ENCODE measurements at places on chromosomes 1 and 21.

DNA sequence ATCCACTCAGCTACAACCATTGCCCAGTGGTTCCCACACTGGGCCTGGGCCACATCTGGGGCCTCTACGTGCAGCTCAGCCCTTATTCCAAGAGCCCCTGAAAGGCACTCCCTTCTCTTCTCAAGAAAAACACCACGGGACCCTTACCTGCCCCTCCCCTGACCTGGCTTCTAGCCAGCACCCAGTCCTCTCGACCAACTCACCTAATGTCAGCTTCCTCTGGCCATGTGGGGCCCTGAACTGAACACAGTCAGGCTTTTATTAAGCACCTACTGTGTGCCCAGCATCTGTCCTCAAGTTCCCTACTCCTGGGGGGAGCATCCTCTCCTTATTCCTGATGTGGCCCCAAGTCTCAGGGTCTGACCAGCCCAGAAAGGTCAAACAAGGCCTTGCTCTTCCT is 208.4 kb downstream of the MATN1 start:
- no peak for DNase-seq

DNA sequence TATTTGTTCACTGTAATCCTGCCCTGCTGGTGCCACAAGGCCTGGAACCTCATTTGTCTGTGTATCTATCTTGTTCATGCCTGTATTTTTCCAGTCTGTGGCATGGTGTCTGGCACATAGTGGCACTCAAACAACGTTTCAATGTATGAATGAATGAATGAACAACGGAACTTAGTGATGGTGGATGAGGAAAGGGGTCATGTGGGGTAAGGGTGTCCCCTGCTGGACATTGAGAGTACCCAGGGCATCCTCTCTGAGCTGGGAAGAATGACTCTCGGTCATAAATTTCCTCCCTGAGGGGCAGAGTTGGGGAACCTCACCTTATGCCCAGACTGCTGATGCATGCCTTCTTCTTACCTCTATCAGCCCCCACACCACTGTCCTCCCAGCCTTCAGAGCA is 18.9 kb upstream of the ZNF683 start:
- peak; percentile 6 for DNase-seq

DNA sequence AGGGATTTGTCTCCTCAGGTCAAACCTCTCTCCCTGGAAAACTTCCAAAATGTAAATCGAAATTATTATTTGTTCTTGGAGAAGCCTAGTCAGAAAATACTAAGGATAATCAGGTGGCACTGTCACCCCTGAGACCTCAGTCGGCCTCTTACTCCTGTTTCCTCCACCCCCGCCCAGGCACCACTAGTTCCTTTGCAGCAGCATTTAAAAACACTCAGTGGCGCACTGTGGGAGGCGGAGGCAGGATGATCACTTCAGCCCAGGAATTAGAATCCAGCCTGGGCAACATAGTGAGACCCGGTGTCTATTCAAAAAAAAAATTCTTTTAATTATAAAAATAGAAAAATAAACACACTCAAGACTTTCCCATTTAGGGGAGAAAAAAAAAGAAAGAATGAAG is 18.0 kb upstream of the IFNAR2 start:
- DNase-seq, result no peak

- no peak for DNase-seq
Observed at GRCh38 chr1:162040657-162041056, 17.0 kb upstream of the OLFML2B start.

DNA sequence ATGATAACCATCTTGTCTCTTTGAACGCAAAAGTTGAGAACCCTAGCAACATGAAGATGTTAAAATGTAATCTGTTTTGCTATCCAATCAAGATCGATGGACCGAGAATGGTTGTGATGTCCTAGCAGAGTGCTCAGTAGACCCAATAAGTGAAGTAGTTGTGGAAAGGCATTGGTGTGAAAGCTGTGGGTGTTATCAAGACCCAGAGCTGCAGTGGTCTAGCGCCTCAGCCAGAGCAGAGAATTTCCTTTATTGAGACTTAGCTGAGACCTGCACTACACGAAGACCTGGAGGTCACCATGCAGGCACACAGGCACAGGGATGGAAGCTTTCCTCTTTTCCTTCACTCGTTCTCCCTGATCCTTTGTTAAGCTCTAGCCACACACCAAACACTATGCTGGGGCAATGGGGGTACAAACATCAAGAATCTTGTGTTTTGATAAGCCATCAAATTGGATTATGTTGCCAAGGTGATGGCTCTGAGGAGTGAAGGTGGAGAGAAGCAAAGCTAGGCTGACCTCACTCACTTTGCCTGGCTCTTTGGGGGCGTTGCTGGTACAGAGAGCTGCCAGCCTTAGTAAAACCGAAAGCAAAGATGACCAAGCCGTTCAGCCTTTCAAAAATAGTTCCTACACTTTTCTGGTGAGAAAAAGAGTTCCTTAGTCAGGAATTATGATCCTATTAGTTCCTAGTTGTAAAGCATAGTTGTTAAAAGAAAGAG is 24.1 kb downstream of the METTL13 start:
- DNase-seq, result no peak

DNA sequence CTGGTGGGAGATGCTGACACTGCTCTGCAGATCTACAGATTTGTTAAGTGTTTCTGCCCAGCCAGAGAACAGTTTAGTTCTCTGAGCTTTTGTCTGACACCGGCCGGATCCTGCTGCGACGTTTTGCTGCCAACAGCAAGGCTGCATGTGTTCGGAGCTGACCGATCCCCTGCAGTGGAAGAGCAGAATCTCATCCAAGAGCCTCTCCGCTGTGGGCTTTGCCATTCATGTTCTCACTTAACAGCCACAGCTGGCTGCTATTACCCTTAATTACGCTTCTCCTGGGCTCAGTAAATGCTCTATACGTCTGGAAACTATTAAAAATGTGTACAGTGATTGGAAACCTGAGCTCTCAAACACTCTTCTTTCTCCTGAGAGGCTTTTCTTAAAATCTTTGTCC is 105.3 kb downstream of the BCAR3 start:
- DNase-seq, result no peak

GRCh38 chr1:230349020-230349393 is 77.1 kb downstream of the PGBD5 start:
- no peak for DNase-seq

DNA sequence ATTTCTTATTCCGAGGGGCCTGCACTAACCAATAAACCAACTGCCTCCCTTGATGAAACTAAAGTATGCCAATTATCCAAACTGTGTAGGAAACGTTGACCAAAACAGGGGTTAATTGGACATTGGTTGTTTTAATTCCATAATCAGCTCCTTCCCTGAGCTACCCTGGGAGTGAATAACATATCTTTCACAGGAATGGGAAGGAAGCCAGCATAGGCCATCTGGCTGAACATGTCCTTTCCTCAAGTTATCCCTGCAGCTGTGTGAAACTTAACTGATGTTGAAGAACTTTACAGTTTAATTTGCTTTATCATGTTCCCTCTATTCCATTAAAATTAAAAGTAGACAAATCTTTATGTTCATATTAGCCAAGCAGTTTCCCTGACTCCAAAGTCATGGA is 75.4 kb downstream of the NRIP1 start:
- DNase-seq, result no peak

GRCh38 chr1:51897699-51898031 is 19.1 kb upstream of the NRDC start:
- no peak for DNase-seq

GRCh38 chr1:245091818-245092637 is 62.8 kb upstream of the KIF26B start:
- DNase-seq, result no peak

- DNase-seq, result no peak
Observed at GRCh38 chr1:231326248-231326647, 11.4 kb downstream of the EXOC8 start.

GRCh38 chr1:209305221-209305954 is 278.1 kb upstream of the CAMK1G start:
- DNase-seq, result no peak

- no peak for DNase-seq
Observed at GRCh38 chr1:202756391-202756790, 46.1 kb upstream of the SYT2 start.

- DNase-seq, result peak; percentile 53
Observed at GRCh38 chr1:24555591-24556413, at the start of gene NCMAP. NCMAP (plus strand) TSS chr1:24556087; CDS start chr1:24595431, 39,344 bp downstream.

- DNase-seq, result no peak
Observed at GRCh38 chr1:24503870-24504523, 1.4 kb downstream of the RCAN3 start.

DNA sequence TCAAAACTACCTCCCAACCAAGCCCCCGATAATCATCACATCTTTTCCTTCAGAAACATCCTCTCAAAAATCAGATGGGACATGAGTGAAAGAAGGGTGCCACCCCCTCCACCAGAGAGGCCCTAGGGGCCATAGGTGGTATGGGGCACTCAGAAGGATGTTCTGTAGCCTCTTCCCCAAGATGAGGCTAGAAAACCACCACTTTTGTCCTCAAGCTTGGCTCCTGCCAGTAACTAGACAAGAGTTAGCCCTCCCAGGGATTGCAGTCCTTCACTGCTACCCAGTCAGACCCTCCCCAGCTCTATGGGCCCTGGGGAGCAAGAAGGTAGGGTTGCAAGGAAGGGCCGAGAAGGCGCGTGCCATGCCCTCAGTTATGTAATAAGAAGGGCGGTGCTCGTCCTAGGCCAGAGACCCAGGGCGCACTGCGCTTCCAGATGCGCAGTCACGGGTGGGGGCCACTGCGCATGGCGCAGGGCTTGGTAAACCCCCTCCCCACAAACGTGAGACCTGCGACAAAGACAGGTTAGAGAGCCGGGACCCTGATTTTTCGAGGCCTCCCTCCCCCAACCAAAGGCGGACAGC is 69.7 kb downstream of the CD46 start:
- DNase-seq, result no peak

- DNase-seq, result no peak
Observed at GRCh38 chr1:73136975-73137374, 854.6 kb upstream of the NEGR1 start.

GRCh38 chr1:223133306-223133823 is 9.7 kb downstream of the TLR5 start:
- no peak for DNase-seq

- no peak for DNase-seq
Observed at GRCh38 chr21:44785620-44786335, 15.8 kb downstream of the UBE2G2 start.

DNA sequence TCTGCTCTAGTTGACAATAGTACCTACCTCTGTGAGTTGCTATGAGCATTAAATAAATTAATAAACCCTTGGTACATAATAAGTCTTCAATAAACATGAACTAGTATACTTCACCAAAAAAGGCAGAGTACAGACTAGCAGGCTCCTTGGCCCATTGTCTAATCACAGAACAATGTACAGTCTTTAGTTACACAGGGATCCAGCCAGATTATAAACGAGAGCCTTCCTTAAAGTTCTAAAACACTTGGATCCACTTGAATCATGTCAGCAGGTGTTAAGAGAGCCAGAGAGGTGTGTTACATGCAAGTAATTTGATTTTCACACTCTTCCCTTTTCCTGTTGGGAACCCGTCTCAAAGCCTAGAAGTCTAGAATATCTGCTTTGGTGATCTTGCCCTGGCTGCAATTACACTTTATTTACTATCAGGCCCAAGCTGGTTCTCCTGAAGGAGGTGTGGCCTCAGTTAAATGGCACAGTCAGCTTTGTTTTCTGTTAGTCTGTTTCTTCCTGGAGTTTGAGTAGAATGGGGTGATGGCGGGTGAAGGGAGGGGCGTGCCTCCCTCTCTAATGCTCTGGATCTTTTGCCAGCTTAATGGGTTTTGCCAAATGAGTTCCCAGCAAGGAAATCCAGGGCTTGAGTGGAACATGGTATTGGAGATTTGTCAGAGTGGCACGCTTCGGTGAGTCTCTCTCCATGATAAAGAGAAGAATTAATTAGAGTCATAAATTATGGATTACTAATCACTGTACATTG is 570.9 kb upstream of the CAMK1G start:
- DNase-seq, result no peak

DNA sequence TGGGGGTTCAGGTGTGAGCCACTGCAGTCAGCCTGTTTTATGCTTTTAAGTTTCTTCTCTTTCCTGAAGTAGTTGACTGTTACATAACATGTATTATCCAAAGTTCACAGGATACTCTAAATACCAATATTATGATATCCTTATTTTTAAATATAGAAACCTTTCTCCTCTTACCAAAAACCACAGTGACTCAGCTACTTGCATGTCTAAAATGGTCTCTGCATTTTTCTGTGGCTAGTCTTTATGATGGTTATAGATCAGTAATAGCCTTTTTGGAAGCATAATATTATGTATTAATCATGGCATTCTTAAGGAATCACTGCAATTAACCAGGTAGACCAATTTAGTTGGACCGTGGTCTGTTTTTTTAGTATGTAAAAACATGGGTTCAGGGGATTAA is 210.8 kb upstream of the CACYBP start:
- no peak for DNase-seq

DNA sequence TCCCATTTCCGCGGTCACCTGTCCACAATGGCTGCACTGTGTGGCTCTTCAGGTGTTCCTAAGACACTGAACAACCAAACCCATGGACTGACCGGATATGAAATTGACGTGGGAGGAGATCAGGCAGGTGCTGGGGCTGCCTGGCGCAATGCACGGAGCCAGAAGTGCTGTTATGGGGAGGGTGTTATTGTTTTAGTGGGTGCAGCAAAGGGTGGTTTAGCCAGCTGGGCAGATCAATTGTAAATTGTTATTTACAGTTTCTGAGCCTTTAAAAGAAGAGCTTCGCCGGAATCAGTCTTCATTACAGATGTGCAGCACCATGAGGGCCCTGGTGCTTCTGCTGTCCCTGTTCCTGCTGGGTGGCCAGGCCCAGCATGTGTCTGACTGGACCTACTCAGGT is at the start of gene CA6:
Gene CA6 (plus strand): TSS at position 301 of the 400 bp plus-strand sequence. CDS start 19 bp downstream, at position 320.
- DNase-seq, result no peak

DNA sequence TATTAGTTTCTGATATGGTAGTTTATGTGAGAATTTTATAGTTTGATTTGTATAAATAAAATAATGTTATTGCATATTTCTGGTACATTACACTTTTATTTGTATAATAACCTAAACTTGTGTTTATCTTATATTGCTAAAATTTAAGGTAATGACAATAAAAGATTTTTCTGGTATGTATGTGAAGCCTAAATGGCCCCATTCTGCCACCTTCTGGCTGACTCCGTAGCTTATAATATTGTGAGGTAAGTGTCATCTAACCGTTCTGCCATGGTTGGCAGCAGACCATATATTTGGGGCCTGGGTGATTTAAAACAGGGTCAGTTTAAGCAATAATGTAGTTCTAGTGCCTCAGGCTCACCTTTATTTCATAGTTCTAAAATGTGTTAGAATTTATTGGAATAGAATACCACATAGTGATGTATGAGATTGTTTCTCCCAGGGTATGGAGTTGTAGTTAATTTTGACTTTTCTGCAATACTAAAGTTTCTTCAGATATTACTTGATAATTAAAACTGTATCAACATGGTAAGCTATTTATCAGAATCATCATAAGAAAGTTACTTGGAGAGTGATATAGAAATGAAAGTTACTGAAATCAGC is 21.2 kb upstream of the PRKACB start:
- DNase-seq, result peak; percentile 20

- no peak for DNase-seq
Observed at GRCh38 chr1:210294999-210295745, 33.5 kb upstream of the HHAT start.

All from effector CD8-positive, alpha-beta T cell (primary cell).